Stromal cell of bone marrow (primary cell): ENCODE measurements at places on chromosomes 5 and 9.

- no peak for DNase-seq
These were observed 51.5 kb upstream of the SH3PXD2B start for GRCh38 chr5:172505845-172506244.

DNA sequence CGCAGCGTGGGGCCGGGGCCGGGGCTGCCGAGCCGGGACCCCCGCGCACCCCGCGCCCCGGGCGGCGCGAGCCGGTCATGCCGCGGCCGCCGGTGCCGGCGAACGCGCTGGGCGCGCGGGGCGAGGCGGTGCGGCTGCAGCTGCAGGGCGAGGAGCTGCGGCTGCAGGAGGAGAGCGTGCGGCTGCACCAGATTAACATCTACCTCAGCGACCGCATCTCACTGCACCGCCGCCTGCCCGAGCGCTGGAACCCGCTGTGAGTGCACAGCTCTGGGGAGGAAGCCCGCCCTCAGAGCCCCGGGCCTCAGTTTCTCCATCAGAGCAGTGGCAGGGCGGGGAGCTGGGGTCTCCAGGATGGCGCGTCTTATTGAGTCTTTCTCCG, 335 bp downstream of the GALNT12 start:
- no peak for DNase-seq

- no peak for DNase-seq
These were observed 437.6 kb downstream of the KIAA0825 start for GRCh38 chr5:94180761-94181160.

DNA sequence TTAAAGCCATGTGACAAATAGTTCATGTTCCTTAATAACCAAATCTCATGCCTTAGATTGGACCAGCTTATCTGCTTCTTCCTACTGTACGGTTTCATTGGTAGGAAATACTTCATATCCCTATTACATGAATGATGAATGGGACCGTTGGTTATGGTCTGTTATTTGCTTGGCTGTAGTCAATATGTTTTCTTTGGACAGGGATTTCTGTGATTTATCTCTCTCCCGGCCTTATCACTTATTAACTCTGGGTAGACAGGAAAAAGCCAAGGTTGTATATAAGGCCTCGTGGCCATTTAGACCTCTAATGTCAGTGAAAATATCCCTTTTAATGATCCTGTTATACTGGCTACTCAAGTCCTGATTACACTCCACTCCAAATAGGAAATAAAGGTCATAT, 330.6 kb downstream of the EBF1 start:
- DNase-seq = no peak

DNA sequence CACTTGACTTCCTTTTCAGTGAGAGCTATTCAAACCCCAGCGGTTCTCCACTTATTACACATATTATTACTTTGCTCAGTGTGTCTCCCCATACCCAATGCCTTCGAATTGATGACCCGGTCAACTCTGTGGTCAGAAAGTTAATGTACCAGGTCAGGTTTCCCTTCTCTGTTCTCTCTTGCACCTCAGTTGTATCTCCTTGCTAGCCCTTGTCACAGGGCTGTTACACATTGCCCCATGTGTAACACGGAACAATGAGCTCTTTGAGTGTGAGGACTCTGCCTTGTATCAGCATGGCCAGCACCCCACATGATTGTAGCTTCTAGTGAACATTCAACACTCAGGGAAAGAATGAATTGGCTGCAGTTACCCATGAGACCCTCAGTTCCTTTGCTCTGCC, 73.6 kb downstream of the DOCK2 start:
- no peak for DNase-seq

GRCh38 chr9:130642926-130643325, 21.5 kb upstream of the PRDM12 start:
- no peak for DNase-seq

- no peak for DNase-seq
These were observed 34.2 kb upstream of the STRBP start for GRCh38 chr9:123302348-123303214.

- no peak for DNase-seq
These were observed 20.6 kb upstream of the ANGPTL2 start for GRCh38 chr9:127142931-127143464.

- DNase-seq = no peak
These were observed 208.8 kb downstream of the MRPS30 start for GRCh38 chr5:45017568-45017967.

DNA sequence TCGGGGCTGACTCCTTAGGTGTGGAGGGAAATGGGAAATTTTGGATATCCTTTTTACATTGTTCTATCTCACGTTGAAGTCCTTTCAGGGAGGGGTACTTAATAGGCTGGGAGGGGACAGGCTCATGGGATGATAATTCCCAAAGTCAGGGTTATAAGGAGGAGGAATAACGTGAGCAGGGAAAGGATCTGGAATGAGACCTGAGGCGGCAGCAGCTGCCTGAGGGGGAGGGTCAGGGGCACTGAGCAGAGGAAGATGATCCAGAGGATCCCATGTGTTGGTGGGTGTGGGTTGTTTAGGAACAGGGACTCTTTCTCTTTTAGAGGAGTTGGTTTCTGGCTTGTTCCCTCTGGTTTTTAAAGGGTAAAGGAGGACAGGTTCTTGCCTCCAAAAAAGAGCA, 18.7 kb downstream of the IFT74 start:
- DNase-seq = no peak

- DNase-seq = peak; percentile 25
These were observed 71.6 kb upstream of the RNU6ATAC start for GRCh38 chr9:134236001-134236421.

DNA sequence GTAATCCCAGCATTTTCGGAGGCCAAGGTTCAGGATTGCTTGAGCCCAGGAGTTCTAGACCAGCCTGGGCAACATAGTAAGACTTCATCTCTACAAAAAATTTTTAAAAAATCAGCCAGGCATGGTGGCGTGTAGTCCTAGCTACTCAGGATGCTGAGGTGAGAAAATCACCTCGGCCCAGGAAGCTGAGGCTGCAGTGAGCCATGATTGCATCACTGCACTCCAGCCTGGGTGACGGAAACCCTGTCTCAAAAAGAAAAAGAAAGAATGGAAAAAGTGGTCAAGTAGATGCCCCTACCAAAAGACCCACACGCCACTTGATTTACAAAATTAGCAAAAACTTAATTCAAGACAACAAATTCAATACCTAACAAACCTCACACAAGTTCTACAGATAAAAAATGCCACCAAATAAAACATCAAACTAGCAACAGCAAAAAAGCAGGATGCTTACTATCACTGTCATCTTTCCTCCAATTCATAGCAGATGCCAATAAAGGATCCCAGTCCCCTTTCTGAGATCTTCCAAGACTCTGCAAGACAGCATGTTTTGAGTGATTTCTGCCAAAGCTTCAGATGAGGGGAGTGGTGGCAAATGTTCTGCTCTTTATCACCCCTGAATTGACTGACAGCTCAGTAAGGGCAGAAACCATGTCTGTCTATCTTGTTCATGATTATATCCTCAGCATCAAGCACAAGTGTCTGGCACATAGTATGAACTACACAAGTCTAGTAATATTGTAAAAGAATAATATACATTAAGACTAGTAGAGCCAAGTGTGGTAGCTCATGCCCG, 34.2 kb upstream of the TESK1 start:
- DNase-seq = no peak
